ENCODE measurements at places on chromosomes 1 and 21.

DNA sequence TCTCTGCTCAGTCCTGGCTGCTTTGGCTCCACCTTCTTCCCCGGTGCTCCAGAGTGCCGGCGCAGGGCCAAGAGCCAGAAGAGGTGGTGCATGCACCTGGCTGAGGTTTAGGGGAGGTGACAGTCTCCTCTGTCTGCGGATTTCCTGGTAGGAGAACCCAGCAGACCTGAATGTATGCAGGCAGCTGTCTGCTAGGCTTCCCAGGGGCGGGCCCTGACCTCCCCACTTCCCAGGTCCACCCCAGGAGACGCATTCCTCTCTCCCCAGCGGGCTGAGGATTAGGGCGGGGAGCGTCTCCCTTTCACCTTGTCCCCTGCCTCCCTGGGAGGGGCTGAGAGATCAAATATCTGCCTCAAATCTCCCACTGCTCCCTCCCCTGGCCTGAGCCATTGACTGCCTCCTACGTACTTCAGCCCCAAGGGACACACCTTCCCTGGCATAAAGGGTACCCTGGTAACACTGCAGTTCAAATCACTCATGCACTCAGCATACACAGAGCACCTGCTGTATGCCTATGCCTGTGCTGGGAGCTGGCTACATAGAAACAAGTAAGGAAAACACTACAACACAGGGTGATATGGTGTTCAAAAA lies 27.5 kb downstream of the DMBX1 start:
- no peak for DNase-seq

- DNase-seq, result no peak
These were observed 16.7 kb downstream of the FMO3 start for GRCh38 chr1:171107262-171107940.

DNA sequence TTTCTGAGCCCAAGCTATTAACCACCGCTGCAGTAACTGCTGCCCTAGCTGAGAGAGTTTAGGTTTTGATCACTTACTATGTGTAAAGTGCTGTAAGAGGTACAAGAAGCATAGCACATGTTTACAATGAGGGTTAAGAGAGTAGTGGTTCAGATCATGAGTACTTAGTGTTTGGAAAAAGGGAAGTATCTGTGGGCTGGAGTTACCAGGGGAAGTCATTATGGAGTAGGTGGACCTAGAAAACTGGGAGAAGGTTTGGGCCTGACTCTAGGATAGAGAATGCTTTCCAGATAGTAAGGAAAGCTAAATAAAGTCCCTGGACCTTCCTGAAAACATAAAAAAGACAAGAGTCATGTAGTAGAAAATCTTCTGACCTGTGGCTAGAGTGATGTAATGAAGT lies 149.6 kb upstream of the PLXNA2 start:
- DNase-seq, result no peak

DNA sequence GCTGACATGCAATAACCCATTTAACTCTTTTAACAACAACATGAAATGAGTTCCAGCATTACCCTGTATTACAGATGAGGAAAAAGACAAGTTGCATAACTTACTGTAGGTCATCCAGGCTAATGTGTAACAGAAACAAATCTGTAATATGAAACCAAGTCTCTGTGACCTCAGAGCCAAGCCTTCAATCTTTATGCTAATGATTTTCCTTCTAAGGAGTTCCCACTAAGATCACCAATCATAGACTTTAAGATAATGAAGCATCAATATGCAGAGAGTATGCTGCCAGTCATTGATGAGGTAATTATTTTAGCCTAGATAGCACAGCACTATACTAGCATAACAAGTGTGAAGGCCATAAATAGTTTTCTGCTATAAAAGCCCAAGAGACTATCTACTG lies 35.6 kb upstream of the RNPC3 start:
- no peak for DNase-seq

GRCh38 chr1:16132325-16132785 lies 23.5 kb downstream of the EPHA2 start:
- DNase-seq, result no peak

DNA sequence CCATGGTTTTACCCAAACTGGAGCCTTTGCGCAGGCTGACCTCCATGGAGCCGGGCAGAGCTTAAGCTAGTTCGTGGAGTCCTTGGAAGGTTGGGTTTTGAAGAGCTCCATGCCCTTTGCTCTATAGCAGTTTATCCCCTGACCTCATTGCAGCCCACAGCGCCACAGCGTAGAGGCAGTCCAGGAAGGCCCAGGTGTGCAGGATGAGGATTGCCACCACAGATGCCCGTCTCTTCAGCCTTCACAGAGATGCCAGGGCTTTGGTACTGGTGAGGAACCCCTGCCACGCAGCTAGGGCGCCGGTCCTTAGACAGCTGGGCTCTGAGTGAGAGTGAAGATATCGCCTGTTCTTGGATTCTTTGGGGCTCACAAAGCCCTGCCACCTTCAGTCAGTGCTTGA lies 138.6 kb downstream of the PEX14 start:
- DNase-seq, result no peak

DNA sequence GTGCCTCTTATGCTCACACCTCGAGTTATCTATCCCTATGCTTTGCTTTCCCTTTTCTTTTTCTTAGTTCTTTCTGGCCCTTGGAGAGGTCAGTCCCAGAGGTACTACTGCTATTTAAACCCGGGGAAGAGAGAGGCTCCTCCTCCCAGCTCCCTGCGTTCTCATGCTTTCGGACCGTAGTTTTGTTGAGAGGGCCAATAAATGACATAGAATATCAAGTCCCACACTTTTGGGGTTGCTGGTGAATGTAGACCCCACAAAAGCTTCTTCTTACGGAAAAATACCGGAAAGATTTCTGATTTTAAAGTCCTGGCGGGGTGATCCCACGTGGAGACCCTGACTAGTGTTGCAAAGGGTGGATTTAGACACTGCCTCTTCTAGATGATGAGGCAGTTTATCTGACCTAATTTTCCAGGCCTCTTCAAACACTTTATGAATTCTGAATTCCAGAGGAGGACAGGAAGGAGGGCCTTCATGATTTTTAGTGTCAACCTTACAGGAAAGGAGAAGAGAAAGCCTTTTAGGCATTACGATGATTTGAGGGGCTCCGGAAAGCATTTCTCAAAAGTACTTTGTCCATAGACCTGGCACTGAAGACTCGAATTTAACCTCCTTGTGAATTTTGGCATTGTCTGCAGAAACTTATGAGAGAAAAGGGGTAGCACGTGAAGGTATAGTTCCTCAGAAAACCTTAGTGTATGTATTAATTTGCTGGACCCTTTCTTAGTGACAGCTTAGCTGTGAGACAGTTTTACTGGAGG lies 694 bp downstream of the TMEM167B start:
- no peak for DNase-seq

DNA sequence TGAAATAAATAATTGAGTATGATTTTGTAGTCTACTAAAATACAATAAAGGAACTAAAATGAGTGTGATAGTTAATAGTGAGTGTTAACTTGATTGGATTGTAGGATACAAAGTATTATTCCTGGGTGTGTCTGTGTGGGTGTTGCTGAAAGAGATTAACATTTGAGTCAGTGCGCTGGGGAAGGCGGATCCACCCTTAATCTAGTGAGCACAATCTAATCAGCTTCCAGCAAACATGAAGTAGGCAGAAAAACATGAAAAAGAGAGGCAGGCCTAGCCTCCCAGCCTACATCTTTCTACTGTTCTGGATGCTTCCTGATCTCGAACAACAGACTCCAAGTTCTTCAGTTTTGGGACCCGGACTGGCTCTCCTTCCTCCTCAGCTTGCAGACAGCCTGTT lies 1716.6 kb downstream of the MRPL39 start:
- no peak for DNase-seq

GRCh38 chr1:71857862-71858261 lies 424.5 kb downstream of the NEGR1 start:
- DNase-seq, result no peak

- no peak for DNase-seq
These were observed 68.6 kb upstream of the HSPA13 start for GRCh38 chr21:14451546-14451945.

GRCh38 chr1:212290608-212291007 lies 5.4 kb downstream of the PPP2R5A start:
- DNase-seq, result no peak

GRCh38 chr1:31981456-31981839 lies 32.2 kb upstream of the KHDRBS1 start:
- no peak for DNase-seq

DNA sequence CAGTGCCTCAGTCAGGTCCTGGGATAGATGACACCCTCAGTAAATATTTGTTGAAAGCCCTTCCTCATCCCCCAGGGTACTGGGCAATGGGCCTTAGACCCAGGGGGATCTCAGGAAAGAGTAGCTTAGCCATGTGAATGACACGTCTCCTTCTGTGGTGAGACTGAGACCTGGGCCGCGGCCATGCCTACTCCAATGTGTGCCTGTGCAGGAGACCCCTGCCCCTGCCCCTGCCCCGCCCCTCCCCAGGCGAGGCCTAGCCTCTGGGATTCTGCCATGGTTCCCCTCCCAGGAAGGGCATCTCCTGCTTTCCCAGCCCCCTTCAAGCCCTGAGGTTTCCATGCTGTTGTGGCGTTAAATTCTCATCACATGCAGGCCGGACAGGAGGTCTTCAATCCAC lies 7.1 kb downstream of the MYOM3 start:
- DNase-seq, result no peak

- DNase-seq, result no peak
These were observed 18.7 kb downstream of the C21orf58 start for GRCh38 chr21:46304955-46305354.

DNA sequence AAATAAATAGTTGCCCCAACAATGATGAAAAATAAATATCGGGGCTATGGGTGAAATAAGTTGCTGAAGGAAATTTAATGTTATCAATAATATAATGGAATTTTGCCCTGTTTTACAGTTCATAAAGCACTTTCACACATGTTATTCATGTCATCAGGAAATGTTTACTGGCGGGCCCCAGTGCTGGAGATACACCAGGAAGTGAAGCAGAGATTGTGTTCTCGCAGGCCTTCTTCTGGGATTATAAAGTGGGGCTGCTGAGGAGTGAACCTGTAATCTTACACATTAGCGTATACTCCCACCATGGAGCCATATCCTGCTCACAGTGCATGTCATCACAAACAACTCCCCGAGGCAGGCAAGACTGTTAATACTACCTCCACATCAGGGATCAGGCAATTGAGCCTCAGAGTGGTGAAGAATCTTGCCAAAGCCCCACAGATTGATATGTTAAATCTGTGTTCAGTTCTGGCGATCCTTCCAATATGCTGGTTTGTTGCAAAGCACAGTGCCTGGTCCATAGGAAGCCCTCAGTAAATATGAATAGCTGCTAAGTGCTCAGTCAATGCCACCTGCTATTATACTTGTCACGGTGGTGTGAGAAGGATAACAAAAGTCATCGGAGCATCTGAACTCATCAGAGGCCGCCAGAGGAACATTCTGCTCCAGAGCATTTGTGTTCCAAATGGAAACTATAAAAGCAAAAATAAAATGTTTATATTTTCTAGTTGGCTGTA lies 104.4 kb upstream of the UBE2U start:
- DNase-seq, result no peak

DNA sequence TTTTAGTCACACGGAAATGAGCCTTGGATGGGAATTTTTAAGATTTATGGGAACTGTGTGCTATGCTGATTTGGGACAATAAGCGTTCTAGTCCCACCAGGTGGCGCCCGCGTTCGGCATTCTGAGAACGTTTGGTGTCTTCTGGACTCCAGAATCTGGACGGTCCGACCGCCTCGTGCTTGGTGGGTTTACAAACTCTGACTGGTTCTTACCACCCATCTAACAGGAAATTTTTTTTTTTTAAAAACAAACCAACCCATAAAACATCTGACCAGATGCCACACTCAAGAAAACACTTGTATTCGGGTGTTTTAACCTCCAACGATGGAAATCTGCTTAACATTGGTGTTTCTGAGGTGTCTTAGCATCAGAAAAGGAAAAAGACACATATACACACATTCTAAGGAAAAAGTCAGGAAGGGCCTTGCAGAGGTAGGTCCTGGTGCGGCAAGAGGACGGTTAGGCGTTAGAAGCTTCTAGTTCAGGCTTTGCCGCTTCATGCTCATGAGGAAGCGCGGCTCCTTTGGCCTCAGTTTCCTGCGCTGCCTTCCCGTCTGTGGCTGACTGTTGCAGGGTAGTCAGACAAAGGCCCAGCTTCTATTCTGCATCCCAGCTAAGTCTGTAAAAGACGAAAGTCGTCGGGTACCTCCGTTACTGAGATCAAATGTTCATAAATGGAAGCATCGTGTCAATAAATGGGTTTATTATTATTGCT lies 814 bp upstream of the DYRK3 start:
- peak; percentile 43 for DNase-seq

GRCh38 chr1:31161571-31161970 lies 78.1 kb downstream of the NKAIN1 start:
- no peak for DNase-seq

DNA sequence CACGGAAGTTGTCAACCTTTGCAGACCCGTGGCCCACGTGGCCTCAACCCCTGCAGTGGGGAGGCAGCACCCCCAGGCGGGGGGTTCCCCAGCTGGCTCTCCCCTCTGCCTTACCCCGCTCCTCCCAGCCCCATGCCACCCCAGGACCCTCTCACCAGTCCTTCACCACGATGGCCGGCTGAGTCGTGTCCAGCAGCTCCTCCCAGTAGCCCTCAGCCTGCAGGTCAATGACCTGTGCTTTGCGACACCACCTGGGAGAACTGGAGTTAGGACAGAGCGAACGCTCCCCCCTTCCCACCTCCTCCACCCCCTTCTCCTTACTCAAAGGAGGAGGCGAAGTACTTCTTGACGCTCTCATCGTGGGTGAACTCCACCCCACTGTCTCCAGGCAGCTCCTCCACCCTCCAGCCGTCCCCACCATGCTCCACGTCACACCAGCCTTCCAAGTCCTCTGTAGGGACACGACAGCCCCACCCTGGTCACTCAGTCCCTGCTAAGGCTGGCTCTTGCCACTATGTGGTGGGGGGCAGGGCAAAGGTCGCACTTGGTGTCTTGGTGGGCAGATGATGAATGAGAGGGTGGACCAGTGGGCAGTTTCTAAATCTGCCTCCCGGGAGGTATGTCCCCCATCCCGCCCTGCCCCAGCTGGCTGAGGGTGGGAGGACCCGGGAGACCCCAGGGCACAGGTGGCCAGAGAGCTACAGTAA lies 4.5 kb downstream of the FBXO2 start:
- no peak for DNase-seq

GRCh38 chr21:31176080-31176551 lies 137.8 kb upstream of the KRTAP19-8 start:
- DNase-seq, result no peak

DNA sequence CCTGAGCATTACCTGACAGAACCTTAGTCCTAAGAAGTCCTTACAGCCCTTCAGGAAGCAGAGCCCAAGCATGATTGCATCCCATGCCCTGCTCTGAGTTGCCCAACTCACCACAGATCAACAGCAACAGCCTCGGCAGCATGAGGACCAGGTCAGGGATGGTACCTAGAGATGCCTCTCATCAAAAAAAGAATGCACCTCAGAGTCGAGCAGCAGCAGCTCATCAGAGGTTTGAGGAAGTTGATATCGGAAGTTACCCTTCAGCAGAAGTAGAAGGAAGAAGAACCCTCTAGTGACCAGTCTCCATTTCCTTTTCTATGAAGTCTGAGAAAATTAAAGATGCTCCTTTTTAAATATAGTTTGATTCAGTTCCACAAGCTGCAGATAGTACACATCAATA lies at the start of gene FCRL1:
Gene FCRL1 (minus strand): TSS at position 225 of the 400 bp plus-strand sequence. CDS start 83 bp downstream, at position 142.
- DNase-seq, result no peak

- DNase-seq, result no peak
These were observed 166.1 kb downstream of the PLA2G4A start for GRCh38 chr1:186994897-186995296.
